Hematopoietic multipotent progenitor cell treated with erythropoietin and hydrocortisone succinate and interleukin-3 and kit ligand, for 15 days (in vitro differentiated cells): ENCODE measurements at places on chromosomes 11 and 22.

DNA sequence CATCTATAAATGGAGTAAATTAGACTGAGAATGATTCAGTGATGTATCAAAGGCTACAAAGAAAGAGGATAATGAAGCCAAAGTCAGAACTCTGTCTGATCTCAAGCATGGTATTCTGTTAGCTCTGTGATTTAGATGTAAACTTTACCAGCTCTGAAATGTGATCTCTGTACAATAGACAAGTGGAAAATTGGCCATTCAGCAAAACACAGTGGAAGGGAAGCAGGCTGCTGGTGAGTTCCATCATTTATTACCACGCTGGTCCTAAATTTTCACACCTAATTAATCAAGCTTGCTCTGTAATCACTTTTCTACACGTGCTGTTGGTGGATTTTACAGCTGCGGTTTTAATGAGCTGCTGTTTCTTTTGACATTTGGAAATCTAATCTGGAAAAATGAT is 145.1 kb upstream of the OPCML start:
- no peak for DNase-seq

DNA sequence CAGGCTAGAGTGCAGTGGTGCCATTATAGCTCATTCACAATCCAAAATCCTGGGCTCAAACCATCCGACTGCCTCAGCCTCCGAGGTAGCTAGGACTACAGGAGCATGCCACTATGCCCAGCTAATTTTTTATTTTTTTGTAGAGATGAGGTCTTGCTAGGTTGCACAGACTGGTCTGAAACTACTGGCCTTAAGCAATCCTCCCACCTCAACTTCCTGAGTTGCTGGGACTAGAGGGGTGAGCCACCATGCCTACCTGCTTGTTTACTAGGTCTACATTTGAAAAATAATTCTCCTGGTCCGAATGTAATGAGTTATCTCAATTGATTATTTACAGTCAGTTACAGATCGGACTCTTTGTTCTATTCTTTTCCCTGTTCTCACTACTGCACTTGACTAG is 22.0 kb downstream of the TAF1D start:
- no peak for DNase-seq

GRCh38 chr22:19974268-19974861 is 32.7 kb upstream of the TXNRD2 start:
- DNase-seq, result peak; percentile 67

DNA sequence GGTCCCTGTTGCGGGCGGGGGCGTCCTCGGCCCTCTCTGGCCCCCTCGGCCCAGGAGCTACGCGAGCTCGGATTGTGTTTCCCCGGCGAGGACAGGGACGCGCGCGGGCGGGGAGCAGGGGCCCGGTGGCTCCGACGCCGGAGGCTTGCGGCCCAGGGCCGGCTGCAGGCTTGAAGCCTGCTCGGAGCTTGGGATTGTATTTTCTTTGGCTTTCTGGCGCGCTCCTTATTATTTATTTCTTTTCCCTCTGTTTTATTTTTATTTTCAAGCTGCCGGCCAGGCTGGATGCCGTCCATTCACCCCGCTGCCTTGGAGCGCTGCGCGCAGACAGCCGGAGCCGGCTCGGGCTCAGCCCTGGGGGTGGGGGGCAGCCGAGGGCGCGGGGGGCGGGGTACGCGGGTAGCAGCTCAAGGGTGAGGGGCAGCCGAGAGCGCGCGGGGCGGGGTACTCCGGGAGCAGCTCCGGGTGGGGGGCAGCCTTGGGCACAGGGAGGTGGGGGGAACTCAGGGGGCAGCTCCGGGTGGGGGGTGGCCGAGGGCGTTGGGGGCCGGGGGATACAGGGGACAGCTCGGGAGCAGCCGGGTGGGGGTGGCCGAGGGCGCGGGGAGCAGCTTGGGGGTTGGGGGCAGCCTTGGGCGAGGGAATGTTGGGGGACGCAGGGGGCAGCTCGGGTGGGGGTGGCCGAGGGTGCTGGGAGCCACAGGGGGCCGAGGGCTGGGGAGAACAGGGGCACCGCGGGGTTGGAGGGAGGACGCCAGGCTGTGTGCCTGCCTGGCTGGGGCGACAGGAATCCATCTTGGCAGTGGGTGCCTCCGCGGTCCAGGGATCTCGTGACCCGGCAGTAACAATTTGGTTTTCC is 42.7 kb downstream of the KCNJ1 start:
- no peak for DNase-seq

DNA sequence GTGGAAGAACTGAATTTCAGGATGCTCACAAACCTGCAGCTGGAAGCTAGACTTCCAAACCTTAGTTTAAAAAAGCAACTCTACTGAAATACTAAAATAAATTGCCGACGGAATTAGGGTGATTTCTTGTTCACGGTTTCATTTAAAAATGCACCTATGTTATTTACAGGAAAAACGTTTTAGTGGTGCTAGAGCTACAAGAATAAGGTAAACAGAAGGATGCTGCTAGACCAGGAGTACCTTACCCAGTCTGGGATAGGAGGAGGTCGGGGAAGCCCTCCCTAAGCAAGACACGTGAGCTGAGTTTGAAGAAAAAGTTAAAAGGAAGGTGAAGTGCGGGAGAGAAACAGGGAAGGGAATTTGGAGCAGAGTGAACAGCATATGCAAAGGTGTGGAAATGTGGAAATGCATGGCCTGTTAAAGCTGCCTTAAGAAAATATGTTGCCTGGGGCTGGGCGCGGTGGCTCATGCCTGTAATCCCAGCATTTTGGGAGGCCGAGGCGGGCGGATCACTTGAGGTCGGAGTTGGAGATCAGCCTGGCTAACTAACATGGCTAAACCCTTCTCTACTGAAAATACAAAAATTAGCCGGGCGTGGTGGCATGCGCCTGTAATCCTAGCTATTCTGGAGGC is 1.4 kb upstream of the FTH1 start:
- no peak for DNase-seq

DNA sequence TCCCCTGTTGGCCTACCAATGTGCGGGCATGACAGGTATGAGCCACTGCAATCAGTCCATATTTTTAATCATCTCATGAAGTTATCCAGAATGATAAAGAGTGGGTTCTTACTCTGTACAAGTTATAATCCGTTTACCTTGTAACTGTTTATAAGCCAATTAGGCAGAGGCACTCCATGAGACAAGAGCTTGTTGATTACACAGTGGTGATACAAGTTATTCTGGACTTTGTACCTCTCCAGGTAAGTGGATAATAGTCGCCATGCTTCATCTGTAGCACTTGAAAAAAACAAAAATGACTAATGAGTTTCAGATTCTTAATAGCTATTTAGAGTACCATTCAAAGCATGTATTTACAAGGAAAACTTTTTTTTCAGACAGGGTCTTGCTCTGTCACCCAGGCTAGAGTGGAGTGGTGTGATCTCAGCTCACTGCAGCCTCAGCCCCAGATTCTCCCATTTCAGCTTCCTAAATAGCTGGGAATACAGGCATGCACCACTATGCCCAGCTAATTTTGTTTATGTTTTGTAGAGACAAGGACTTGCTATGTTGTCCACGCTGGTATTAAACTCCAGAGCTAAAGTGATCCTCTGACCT is 17.7 kb upstream of the FNBP4 start:
- DNase-seq, result no peak
